H9 (cell line): ENCODE measurements at places on chromosomes 12 and 14. TPM values are rescaled to one million over a fixed set of nuclear protein-coding genes. Genes with fewer than 3 reads are reported as not detected.

- peak; percentile 77 for DNase-seq
Measured at GRCh38 chr12:111034083-111034885, 113.9 kb upstream of the MYL2 start.

- no peak for DNase-seq
Measured at GRCh38 chr12:67786086-67786485, 137.5 kb downstream of the DYRK2 start.

DNA sequence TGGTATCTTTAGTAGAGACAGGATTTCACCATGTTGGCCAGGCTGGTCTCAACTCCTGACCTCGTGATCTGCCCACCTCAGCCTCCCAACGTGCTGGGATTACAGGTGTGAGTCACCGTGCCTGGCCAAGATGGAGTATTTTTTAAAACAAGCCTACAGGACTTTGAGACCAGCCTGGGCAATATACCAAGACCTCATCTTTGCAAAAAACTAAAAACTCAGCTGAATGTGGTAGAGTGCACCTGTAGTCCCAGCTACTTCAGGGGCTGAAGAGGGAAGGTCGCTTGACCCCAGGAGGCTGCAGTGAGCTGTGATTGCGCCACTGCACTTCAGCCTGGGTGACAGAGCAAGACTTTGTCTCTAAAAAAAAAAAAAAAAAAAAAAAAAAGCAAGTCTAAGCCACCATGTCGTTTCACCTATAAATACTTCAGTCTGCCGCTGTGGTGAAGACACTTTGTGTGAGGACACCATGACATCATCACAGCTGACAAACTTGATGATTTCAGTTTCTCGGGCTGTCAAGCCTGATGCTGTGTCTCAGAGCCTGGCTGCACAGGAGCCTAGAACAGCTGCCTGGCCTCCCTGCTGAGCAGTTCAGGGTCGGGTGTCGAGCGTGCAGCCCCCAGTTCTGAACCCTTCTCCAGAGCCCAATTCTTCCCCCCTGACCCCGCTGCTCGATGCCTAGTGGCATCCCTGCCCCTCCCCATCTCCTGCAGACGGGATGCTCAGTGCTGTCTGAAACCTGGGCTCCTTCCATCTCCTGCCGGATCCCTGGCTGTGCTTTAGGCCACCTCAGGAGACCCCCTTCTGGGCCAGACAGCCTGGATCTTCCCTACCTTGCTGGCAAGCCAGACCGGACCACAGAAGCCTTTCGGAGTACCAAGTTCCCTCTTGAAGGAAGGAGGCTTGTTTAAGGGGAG, 119.2 kb upstream of the EVL start:
- no peak for DNase-seq

- DNase-seq: peak; percentile 94
Measured at GRCh38 chr12:113103756-113104450, 31.7 kb downstream of the RASAL1 start.

DNA sequence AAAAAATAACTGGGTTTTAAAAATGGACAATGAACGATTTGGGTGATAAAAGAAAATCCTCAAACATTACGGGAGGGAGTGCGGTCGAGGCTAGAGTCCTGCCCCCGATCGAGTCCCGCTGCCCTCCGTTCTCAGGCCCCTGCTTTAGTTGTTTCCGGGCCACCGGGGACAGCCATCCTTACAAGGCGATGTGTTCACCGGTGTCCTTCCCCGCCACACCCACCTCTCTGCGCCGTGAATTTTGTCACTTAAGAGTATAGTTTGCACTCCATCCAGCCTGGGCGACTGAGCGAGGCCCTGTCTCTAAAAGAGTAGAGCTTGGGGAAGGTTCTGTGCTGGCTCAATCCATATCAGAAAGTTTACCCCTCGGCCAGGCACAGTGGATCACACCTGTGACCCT, 2.9 kb downstream of the ULK1 start:
- no peak for DNase-seq

DNA sequence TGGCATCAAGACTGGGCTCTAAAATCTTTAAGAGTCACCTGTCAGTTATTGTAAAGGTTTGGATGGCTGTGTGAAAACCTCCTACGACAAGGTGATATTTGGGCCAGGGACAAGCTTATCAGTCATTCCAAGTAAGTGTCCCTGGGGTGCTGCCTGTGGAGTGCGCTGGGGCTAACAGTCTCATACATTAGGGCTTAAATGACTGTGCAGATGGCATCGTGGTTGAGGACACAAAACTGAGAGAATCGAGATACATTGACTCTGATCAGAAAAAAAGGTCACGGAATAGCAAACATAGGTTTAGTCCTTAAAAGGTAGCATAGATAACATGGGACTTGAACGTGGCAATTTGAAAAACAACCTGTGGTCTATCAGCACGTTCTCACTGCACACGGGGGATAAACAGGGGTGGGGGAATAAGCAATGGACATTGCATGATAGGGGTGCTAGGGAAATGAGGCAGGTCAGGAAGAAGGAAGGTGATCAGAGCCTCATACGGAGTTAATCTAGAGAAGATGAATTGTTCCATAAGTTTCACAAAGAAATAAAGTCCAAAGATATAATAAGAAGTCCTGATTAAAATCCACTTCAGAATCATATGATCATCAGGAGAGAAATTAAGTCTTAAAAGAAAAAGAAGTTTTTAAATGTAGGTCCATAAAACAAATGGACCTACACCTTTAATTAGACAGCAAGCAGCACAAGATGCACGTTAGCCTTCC, 100.3 kb downstream of the DAD1 start:
- no peak for DNase-seq

- DNase-seq: peak; percentile 5
Measured at GRCh38 chr12:236445-236844, 22.5 kb upstream of the SLC6A12 start.

- peak; percentile 30 for DNase-seq
Measured at GRCh38 chr12:110928700-110929099, 8.3 kb upstream of the MYL2 start.

DNA sequence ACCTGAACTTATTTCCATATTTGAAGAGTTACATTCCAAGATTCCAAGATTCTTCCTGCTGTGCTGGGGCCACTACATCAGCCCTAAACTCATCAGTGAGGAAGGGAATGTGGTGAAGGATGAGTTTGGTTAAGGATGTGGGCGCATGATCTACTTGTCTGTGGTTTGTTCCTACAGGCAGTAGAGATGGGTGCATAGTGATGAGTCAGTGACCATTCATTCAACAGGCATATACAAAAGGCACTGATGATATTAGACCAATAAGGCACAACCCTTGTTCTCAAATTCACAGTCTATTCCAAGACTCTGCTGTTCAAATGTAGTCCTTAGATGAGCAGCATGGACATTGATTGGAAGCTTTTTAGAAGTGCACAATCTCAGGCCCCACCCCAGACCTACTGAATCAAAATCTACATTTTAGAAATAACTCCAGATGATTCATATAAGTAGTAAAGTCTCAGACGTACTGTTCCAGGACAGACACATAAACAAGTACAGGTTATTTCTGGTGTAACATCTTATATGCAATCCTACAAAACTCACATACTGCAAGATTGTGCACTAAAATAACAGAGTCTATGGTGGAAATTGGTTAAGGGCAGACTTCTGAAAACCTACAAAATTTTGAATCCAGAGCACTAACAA, 47.7 kb upstream of the MAP3K9 start:
- no peak for DNase-seq

DNA sequence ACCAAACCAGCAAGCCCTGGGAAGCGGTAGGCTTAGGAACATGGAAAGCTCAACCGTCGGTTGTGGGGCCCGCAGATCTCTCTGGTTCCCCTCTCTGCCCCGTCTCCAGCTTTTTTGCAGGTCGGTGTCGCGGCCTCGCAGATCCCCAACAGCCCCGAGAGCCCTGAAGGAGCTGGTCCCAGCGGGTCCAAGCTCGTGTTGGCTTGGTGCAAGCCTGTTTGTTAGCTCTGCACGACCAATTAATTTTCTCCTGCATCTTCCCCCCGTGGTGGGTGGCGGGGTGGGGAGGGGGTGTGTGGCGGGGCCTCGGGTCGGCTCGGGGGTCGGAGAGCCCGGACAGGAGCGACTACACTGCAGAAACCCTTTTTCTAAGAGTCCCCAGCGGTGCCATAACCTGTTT, 449 bp upstream of the SLC24A4 start:
- peak; percentile 44 for DNase-seq

- DNase-seq: no peak
Measured at GRCh38 chr12:104534162-104534856, 77.6 kb downstream of the CHST11 start.

DNA sequence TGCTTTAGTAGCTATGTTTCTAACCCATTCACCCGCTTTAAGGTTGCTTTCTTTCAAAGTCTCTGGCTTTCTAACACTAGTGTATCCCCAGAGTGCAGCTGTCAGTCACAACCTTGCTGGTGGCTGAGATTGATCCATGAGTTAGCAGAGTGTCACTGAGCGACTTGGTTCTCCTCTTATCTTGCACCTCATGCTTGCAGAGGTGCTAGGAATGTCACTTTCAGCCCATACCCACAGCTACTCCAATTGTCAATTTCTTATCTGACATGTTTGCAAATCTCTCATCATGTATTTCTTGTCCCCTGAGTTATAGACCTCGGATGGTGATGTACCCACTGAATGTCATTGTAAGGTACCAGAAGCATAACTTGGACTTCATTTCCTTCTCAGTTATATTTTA, 1110.2 kb downstream of the GALC start:
- DNase-seq: no peak

- DNase-seq: no peak
Measured at GRCh38 chr12:5562581-5562980, 130.7 kb downstream of the NTF3 start.

GRCh38 chr14:75461303-75461702, 33.5 kb downstream of the JDP2 start:
- DNase-seq: no peak

DNA sequence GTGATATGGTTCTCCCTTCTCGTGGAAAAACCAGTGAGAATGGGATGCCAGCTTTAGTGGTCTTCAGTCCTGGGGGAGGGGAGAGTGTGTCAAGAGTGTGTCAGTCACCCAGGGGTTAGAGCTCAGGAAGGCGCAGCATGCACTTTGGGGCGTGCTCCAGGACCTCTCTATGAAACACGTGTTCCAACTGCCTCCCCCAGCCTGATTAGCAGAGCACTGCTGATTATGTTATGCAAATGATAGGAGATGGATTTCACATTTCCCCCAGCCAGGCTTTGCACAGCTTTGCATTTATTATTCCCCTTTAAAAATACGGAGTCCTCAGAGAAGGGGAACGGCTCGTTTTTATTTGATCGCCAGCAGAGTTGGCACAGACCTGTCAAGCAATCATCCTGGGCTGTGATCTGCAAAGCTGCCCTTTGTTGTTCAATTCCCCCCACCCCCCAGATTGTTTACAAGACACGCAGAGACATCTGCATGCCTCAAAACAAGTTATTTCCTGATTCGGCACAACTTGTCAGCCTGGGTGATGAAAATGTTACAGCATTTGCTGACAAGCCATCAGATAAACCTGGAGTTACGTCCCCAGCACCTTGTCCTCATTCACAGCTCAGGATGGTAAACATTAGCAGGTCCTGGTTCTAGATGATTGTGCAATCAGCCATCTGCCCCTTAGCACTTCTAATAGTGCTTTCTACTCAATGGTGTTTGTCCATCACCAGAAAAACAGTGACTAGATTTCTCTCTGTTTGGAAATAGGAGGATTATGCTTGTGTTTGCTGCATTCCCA, 196.5 kb downstream of the NOVA1 start:
- no peak for DNase-seq

- DNase-seq: no peak
Measured at GRCh38 chr14:33249233-33249820, 310.6 kb downstream of the NPAS3 start.

DNA sequence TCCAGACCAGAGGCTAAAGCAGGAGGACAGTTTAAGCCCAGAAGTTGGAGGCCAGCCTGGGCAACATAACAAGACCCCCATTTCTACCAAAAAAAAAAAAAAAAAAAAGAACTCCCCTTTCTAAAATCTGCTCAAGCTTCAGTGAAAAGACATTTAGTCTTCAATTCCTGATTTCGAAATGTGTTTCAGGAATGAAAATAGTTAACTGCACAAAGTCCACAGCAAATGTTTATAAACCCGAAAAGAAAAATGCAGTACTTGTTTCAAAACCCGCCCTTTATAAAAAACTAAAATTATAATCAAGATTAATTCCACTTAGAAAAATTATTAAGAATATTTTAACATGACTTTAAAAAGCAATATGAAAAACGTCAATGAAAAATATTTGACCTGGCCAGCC, 12.1 kb downstream of the ATXN2 start:
- DNase-seq: no peak

- no peak for DNase-seq
Measured at GRCh38 chr12:34214011-34214410, 191.7 kb downstream of the ALG10 start.

GRCh38 chr12:57187222-57188089, 29.1 kb upstream of the NXPH4 start:
- DNase-seq: no peak

DNA sequence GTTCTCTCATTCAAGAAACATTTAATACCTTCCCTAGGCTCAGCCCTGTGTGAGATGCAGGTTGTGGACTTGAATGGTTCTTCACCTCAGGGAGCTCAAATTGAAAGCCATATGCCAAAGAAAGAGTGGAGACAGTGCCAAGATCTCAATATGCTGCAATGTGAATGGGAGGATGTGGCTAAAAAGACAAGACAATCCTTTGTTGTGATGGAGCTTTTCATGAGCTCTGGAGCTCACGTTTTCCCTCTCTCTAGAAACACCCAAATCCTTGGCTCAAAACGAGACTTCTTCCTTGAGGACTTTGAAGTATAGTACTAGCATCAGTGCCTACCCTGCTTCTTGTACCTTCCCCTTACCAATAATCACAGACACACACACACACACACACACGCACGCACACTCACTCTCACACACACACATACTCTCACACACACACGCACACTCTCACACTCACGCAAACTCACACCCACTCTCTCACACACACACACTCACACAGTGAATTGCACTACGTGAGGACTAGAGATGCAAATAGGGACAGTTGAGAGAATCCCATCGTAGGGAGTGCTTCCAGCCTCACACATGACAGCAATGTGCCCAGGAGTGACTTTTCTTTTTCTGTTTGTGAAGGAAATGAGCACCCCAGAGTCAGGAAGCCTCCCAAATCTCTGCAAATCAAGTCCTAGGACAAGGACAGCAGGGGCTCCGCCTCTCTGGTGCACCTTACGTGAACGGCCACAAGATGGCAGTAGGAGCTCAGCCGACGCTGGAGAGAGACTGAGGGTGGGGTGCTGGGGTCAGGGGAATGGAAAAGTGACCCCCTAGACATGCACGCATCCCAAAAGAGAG, 231.4 kb downstream of the PCNX1 start:
- DNase-seq: peak; percentile 72

GRCh38 chr12:106296179-106296877, 6.2 kb upstream of the TCP11L2 start:
- no peak for DNase-seq

Gene TBX3
- total RNA-seq: 0.04 and 0.07 TPM in 2 replicates

Gene PLA2G1B
- not detected in 2 replicates for total RNA-seq

Gene GCH1
- total RNA-seq: 7.7 and 8.6 TPM in 2 replicates

Gene BCL2L14
- 0.28 and 0.42 TPM in 2 replicates for total RNA-seq

Gene RNU4-1
- total RNA-seq: 3,262 and 3,277 TPM in 2 replicates

Gene TAS2R10
- 0.22 TPM in 2 replicates for total RNA-seq

Gene ZBTB39
- total RNA-seq: 30.3 and 31.2 TPM in 2 replicates

Gene NPAS3
- total RNA-seq: 0.17 and 0.22 TPM in 2 replicates

Gene KLHL33
- total RNA-seq: 0.04 TPM in 2 replicates
